ENCODE measurements at places on chromosomes 2 and 18. TPM values are rescaled to one million over a fixed set of nuclear protein-coding genes. Genes with fewer than 3 reads are reported as not detected.
A peak's percentile ranks its signal among the peaks of the same experiment; 100 is the strongest.

The CRYGD gene
- not detected for total RNA-seq

The WDR35 gene
- total RNA-seq = 3.4 TPM

The UGT1A1 gene
- total RNA-seq = not detected

The EPB41L3 gene
- total RNA-seq = 6.5 TPM

The OXER1 gene
- 1.2 TPM for total RNA-seq

The OTOS gene
- not detected for total RNA-seq

- no peak for DNase-seq
- H3K4me1 ChIP-seq = no peaks in the 10 kb centered on the region
- no peak overlapping the region for H3K27ac ChIP-seq
- H3K4me3 ChIP-seq = no peak overlapping the region
- H3K36me3 ChIP-seq = no peaks in the 10 kb centered on the region
- no peaks in the 10 kb centered on the region for H3K27me3 ChIP-seq
Measured at GRCh38 chr18:56715121-56715520, 64.0 kb downstream of the WDR7 start.

GRCh38 chr2:70115646-70116442, 28.6 kb downstream of the PCBP1 start:
- peaks cover 52% of the 10 kb centered on the region for H3K4me1 ChIP-seq
- H3K27ac ChIP-seq = peak overlapping the region; percentile 92
- peak overlapping the region; percentile 31 for H3K4me3 ChIP-seq
- DNase-seq = no peak
- H3K36me3 ChIP-seq = no peaks in the 10 kb centered on the region

GRCh38 chr2:61995515-61995914, 90.0 kb downstream of the COMMD1 start:
- H3K36me3 ChIP-seq = peaks cover 1% of the 10 kb centered on the region
- H3K4me3 ChIP-seq = no peak overlapping the region
- H3K27me3 ChIP-seq = no peaks in the 10 kb centered on the region
- no peak overlapping the region for H3K27ac ChIP-seq
- DNase-seq = no peak
- no peaks in the 10 kb centered on the region for H3K4me1 ChIP-seq

GRCh38 chr2:12534646-12535263, 182.0 kb upstream of the TRIB2 start:
- no peaks in the 10 kb centered on the region for H3K27me3 ChIP-seq
- H3K36me3 ChIP-seq = no peaks in the 10 kb centered on the region
- H3K4me1 ChIP-seq = no peaks in the 10 kb centered on the region

DNA sequence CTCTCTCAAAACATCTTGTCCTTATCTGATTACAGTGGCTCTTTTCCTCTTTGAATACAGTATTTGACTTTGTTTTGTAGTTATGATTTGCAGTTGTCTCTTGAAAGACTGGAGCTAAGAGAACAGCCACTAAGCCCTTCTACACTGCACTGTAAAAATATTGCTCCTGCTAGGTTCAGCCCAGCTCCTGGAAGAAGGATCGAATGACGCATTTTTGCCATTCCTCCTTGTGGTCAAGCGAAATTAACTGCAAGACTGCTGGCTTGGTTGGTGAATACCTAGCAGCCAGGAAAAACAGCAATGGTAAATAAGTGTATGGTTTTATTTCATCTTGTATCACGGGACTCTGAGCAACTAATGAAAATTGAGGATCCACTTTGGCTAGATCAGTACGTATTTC, 407.8 kb upstream of the CDH2 start:
- no peak overlapping the region for H3K27ac ChIP-seq
- H3K4me3 ChIP-seq = no peak overlapping the region
- H3K27me3 ChIP-seq = no peaks in the 10 kb centered on the region
- DNase-seq = no peak
- H3K4me1 ChIP-seq = no peaks in the 10 kb centered on the region

GRCh38 chr2:104932243-104932642, 78.3 kb downstream of the POU3F3 start:
- no peak overlapping the region for H3K27ac ChIP-seq
- no peaks in the 10 kb centered on the region for H3K27me3 ChIP-seq
- no peaks in the 10 kb centered on the region for H3K4me1 ChIP-seq

- H3K27ac ChIP-seq = no peak overlapping the region
- H3K4me1 ChIP-seq = no peaks in the 10 kb centered on the region
- DNase-seq = no peak
- H3K4me3 ChIP-seq = no peak overlapping the region
Measured at GRCh38 chr2:136342138-136342537, 224.2 kb upstream of the CXCR4 start.

DNA sequence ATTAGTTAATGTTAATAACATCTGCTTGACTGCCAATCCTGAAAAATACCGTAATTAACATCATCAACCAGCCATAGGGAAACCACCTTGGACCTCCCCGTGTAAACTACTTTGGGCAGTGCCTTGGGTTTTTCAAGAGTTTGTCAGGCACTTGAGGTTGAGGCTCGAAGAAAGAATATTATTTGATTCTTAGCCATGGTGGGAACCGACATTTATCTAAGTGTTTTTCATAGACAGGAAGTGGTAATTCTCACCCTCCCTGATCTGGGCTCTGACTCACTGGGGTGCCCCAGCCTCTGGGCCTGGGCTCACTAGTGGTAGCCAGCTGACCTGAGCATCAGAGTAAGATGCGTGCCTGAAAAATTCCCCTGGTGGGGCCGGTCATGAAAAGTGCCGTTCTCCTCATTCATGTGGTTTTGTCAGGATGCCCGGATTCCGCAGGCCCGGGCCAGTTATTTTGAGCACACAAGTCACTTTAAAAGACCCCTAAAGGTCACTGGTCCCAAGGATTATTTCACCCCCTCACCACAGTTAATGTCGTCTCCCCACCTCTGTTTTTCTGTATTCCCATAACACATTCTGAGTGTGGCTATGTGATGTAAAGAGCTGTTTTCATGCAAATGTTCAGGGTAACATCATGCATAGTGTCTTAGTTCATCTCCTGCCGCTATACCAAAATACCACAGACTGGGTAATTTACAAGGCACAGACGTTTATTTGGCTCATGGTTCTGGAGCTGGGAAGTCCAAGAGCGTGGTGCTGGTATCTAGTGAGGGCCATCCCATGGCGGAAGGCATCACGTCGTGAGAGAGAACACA, 21.6 kb upstream of the SPATA3 start:
- H3K4me1 ChIP-seq = no peaks in the 10 kb centered on the region
- no peak for DNase-seq
- H3K27ac ChIP-seq = no peak overlapping the region
- H3K36me3 ChIP-seq = no peaks in the 10 kb centered on the region
- no peak overlapping the region for H3K4me3 ChIP-seq

- no peak for DNase-seq
- no peak overlapping the region for H3K4me3 ChIP-seq
- no peak overlapping the region for H3K27ac ChIP-seq
- H3K36me3 ChIP-seq = no peaks in the 10 kb centered on the region
Measured at GRCh38 chr18:70892381-70892780, 603.5 kb downstream of the SOCS6 start.

GRCh38 chr2:14587119-14587518, 45.4 kb upstream of the LRATD1 start:
- H3K4me1 ChIP-seq = no peaks in the 10 kb centered on the region
- H3K27me3 ChIP-seq = no peaks in the 10 kb centered on the region
- no peak for DNase-seq
- no peak overlapping the region for H3K4me3 ChIP-seq
- H3K27ac ChIP-seq = no peak overlapping the region
- no peaks in the 10 kb centered on the region for H3K36me3 ChIP-seq

GRCh38 chr2:109607766-109608165, 6.0 kb downstream of the SEPTIN10 start:
- no peaks in the 10 kb centered on the region for H3K36me3 ChIP-seq
- H3K27ac ChIP-seq = no peak overlapping the region
- no peaks in the 10 kb centered on the region for H3K27me3 ChIP-seq
- H3K4me1 ChIP-seq = peaks cover 5% of the 10 kb centered on the region
- no peak overlapping the region for H3K4me3 ChIP-seq

Measured in psoas muscle (tissue), 8 donors.